ENCODE measurements at places on chromosomes 3 and 15.
A peak's percentile ranks its signal among the peaks of the same experiment; 100 is the strongest.

GRCh38 chr3:87145553-87145952 is 81.6 kb upstream of the CHMP2B start:
- no peak for DNase-seq

- peak; percentile 28 for DNase-seq
These were observed 55.3 kb upstream of the CA12 start for GRCh38 chr15:63436872-63437375.

- DNase-seq, result no peak
These were observed 40.1 kb upstream of the CTXND1 start for GRCh38 chr15:80292079-80292478.

GRCh38 chr15:77026501-77027110 is 31.7 kb downstream of the PSTPIP1 start:
- no peak for DNase-seq

DNA sequence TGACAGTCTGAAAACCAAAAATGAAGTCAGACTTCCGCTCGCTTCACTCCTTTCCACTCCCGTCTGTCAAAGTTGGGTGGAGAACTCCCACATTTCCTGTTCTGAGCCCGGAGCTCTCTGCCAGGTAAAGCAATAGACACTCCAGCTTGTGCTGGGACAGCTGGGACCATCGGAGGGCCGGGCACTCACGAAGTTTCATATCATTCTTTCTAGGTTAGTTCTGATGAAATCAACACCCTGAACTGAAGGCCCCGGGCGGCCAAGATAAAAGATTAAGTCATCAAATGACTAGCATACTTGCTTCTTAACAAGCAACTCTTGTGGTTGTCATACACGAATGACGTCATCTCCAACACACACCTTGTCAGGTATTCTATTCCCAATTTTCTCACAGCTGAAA is 42.1 kb downstream of the MAGI1 start:
- no peak for DNase-seq

- no peak for DNase-seq
These were observed 181.3 kb upstream of the WNT5A start for GRCh38 chr3:55668359-55668758.

- DNase-seq, result no peak
These were observed 249.7 kb upstream of the CNTN4 start for GRCh38 chr3:1848935-1849334.

GRCh38 chr15:81653259-81653658 is 279.2 kb upstream of the TMC3 start:
- no peak for DNase-seq

DNA sequence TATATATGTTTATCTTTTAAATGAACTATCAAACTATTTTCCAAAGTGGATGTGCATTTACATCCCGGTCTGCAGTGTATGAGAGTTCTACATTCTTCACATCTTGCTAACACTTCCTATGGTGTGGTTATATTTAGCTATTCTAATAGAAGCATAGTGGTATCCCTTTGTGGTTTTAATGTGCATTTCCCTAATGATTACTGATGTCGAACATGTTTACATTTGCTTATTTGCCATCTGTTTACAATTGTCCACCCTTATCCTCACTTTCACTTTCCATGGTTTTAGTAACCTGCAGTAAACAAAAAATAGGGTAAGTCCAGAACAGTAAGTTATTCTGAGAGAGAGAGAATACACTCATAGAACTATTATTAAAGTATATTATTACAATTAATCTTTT is 360.5 kb upstream of the NAALADL2 start:
- DNase-seq, result no peak

DNA sequence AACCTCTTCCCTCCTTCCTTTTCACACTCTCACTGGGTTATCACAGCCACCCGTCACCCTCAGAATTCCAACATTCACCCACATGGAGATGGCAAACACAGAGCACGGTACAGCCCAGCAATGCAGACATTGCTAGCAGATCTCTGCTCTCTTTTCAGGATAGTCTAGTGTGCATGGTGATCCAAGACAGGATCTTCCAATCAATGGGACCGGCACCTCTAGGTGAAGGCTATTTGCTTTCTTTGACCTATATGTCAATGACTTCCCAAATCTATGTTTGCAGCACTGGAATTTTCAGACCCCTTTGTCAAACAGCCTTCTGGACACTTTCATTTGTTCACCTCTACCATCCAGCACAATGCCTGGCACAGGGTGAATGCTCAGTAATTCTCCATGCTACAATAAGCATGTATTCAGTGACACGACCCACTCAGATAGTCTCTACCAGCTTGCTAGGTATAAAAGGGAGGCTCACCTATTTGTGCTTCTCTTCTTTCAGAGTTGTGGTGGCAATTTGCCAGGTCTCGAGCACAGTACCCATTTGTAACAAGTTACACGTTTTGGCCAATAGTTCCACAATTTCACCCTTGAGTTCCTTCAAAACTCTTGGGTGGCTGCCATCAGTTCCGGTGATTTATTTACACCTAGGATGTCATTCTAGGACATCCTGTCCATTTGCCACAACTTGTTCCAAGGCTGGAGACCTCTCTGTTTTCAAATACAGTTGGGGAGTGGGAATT is 279.1 kb upstream of the ICE2 start:
- DNase-seq, result no peak

GRCh38 chr3:123667784-123668183 is 82.9 kb upstream of the HACD2 start:
- no peak for DNase-seq

DNA sequence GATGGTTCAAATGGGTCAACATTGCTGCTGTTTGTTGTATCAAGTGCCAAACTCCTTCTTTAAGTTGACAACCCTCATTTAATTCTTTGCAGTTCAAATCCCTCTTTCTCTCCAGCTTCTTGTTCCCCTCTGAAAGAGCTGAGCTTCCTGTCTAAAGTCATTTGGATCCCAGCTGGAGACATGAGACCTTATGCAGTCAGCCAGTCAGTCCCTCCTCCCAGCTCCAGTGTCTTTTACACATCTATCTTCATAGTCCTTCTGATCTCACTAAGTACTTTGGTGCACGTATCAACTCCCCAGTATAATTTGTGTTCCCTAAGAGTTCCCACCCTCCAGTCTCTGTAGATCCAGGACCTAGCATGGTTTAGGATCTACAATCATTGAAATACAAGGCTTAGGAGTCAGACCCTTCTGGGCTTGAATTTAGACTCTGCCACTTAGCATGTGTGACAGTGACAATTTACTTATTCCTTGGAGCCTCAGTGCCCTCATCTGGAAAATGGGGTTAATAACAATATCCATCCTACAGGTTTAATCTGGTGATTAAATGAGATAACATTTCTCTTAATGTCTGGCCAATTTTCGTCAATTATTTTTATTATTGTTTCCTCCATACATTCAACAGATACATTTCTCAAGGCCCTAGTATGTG is 102.8 kb upstream of the SEMA6D start:
- no peak for DNase-seq

DNA sequence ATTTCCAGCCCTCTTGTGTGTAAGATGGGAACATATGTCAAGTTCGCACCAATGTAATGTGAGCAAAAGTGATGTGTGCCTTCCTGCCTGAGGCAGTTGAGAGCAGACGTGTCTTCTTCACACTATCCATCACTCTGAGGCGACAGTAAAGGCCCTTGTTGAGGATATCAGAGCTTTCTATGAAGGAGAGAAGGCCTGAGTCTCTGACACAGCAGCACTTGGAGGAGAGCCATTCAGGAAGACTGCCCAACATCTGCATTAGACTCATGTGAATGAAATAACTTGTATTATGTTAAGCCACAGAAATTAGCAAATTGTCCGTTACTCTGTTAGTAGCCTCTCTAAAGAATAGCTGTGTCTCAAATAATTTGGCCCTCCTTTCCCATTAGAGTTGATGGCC is 108.8 kb upstream of the CCDC54 start:
- no peak for DNase-seq

GRCh38 chr3:104933972-104934371 is 432.7 kb upstream of the ALCAM start:
- DNase-seq, result no peak

GRCh38 chr15:41839781-41840491 is 1.3 kb downstream of the PLA2G4B start:
- DNase-seq, result no peak

DNA sequence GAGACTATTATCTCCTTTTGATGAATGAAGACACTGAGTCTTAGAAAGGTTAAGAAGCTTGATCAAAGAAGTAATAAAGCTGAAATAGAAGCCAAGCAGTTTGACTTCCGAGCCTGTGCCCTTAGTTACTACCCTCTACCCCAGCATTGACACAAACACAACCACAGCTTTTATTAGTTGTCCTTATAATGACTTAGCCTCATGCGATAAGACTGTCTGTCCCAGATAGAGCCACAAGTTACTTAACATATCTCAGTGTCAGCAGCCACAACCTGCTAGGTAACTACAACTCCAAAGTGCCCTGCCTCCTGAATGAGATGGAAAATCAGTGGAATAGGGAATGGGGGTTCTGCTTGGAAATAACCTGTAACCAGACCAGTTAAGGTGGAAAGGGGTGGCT is 781.6 kb upstream of the CFAP20DC start:
- no peak for DNase-seq

DNA sequence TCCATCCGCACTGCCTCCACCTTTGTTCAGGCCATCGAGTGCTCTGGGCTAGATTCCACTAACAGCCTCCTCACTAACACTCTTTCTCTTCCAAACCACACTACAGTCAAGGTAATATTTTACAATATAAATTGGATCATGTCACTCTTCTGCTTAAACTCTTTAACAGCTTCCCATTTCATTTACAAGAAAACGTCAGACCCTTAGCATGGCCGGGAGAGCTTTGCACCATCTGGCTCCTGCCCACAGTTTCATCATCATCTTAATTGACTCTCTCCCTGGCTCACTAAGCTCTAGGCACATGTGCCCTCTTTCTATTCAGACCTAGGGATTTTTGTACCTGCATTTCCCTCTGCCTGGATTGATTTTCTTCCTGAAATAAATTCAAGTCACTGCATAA is 354.7 kb downstream of the FGF12 start:
- DNase-seq, result peak; percentile 74

DNA sequence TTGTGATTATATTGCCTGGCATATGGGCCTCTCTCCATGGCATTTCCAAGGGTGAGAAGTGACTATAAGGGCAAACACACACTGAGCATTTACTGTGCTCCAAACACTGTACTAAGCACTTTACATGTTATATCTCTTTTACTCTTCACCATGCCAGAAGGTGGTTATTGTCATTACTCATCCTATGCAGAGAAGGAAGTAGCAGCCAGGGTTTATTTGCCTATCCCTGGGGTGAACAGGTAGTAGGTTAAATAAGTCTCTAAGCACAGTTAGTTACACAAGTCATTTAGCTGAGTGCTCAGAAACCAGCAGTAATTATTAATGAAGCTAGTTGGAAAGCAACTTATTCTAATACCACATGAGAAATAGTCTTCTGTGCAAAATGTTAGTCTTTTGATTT is 109.9 kb upstream of the SYNPR start:
- no peak for DNase-seq

DNA sequence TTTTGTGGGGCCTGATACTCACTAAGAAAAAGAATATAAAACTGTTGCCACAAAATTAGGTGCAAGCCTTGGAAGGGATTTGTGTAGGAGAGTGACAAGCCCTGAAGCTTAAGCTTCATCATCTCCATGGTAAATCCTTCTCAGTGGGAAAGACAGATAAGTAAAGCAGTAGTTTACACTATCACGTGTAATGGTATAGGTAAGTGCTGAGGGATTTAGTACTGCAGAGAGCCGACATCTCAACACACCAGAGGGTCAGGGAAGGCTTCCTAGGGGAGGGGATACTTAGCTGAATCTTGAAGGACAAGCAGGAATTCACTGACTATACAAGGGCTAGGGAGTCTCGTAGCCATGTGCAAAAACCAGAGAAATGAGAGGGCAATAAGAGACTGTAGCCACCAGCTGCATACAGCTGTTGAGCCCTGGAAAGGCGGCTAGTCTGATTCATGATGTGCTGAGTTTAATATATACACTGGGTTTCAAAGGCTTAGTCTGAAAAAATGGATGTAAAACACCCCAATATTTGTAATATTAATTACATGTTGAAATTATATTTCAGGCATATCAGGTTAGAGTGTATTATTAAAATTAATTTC is 11.1 kb downstream of the SLC24A1 start:
- DNase-seq, result no peak

Measured in NCI-H2107 (cell line).